Stimulated activated CD4-positive, alpha-beta T cell treated with anti-CD3 and anti-CD28 coated beads, Interleukin-2, amount 100 ng/mL, for 4 hours (primary cell): ENCODE measurements at places on chromosomes 5 and 9.

DNA sequence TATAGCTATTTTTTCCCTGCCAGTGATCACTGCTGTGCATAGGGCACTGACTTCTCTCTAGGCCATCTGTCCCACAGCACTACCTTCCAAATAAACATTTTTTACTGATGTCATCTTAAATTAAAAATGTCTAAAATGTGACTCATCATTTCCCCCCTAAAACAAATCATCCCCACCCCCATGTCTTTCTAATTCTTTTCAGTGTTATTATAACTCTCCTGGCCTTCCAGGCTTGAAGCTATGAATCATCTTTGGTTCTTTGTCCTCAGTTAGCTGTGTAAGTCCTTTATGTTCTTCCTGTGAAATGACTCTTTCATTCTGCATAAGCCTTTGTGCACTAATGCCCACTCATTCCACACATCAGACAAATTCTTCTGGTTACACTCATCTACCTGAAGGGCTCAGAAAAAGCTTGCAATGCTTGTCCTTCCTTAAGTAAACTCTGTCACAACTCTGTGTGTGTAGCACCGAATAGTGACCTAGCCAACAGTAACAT is 78.1 kb downstream of the CFAP95 start:
- no peak for DNase-seq

- no peak for DNase-seq
Measured at GRCh38 chr5:138843316-138844124, 31.6 kb downstream of the LRRTM2 start.

DNA sequence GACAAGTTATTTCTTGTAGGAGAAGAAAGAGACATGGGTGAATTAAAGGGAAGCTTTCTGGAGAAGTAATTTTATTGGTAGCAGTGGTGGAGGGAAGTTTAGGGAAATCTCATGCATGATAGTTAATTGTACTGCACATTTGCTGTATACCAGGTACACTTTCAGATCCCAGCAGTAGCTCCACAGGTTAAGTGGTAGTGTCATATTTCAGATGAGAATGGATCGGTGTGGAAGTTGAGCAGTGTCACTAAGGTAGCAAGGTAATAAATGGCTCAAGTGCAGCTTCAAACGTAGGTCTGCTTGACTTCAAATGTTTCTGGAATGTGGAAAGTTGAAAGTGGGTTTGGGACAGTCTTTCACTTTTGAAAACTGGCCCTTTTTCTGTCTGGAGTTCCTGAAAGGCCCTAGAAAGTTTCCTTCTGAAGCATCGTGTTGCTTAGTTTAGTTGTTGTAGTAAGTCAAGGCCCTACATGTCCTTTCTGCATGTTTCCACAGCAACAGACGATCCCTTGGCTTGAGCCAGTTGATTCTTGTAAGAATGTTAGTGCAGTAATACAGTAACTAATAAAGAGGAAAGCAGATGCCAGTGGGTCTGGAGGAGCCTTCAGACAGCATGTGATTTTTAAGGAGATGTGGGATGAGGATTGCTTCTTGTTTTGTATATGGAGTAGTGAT is 3.7 kb downstream of the CLTA start:
- DNase-seq = no peak

DNA sequence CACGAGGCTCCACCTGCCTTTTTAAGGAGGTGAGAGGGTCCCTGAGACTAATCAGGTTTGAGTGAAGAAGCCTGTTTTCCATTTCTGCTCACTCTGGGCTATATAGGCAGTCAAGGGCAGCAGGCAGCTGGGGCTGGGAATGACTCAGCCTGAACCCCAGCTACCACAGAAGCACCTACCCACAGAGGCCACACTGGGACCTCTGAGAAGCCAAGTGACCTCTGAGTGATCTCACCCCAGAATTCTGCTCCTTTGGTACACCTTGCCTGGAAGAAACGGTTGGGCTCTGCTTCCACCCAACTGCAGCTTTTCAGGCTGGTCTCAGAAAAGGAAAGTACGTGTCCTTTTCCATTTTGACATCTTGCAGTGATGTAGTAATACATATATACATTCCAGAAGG is 6.8 kb downstream of the FAM219A start:
- DNase-seq = no peak

GRCh38 chr9:237141-237857 is 22.6 kb downstream of the DOCK8 start:
- DNase-seq = no peak

DNA sequence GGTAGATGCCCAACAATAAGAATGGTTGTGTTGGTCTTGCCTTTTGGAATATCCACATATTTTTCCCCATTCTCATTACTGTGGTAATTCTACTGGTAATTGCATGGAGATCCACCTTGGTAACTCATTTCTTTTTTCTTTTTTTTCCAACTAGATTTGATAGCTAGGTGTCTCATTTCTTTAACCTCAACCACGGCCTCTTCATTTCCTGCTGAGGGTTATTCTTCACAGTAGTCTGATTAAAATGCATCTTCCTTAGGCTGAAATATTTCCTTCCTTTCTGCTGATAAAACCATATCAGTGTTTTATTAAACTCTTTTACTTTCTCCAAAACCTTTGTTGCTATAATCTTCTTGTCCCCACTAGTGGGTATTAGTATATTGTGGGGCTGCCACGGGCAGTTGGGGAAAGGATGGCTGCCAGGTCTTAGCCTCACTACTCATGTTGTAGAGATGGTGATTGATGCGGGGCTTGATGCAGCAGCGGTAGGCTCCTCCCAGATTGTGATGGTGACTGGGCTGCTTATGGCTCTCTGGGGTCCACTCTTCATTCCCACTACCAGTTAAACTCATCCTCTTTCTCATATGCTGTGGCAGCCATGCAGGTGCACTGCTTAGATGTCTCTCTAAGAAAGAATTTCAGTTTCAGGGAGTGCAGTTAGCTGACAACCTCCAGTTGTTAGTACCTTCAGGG is 35.9 kb downstream of the KIF2A start:
- no peak for DNase-seq

- no peak for DNase-seq
Measured at GRCh38 chr9:121741228-121741918, 89.9 kb downstream of the DAB2IP start.

DNA sequence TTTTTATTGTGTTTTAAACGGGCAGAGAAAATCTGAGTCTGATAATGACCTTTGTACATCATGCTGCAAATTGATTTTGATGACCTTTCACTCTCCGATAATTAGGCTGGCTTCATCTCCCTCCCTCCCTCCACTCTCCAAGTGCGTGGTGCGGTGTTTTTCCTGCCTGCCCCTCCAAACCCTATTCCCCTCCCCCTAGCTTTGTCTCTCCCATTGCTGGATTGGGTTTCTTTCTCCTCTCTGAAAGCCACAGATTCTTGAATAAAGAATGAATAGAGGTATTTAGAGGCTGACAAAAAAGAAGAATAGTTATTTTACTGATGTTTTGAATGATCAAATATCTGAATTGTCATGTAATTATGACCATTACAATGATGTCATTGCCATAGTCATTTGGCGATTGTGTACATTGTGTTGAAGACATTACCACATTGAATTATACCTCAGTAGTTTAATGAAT is 571.1 kb upstream of the ZNF608 start:
- no peak for DNase-seq

DNA sequence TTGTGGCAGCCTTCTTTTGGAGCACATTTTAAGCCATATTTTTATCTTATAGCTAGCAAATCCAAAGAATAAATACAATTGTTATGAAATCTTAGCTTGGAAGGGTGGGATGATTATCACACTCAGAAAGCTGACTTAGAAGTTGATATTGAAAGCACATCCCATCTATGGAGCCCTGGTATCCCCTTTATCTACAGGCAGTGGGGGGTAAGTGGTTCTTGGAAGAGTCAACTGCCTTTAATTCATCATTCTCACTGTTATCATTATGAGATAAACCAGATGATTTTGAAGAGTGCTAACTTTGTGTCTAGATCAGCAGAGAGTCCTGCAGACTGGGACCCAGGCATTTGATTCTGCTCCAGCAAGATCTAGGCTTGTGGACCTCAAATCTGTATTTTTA is 3.0 kb downstream of the LCP2 start:
- DNase-seq = no peak

DNA sequence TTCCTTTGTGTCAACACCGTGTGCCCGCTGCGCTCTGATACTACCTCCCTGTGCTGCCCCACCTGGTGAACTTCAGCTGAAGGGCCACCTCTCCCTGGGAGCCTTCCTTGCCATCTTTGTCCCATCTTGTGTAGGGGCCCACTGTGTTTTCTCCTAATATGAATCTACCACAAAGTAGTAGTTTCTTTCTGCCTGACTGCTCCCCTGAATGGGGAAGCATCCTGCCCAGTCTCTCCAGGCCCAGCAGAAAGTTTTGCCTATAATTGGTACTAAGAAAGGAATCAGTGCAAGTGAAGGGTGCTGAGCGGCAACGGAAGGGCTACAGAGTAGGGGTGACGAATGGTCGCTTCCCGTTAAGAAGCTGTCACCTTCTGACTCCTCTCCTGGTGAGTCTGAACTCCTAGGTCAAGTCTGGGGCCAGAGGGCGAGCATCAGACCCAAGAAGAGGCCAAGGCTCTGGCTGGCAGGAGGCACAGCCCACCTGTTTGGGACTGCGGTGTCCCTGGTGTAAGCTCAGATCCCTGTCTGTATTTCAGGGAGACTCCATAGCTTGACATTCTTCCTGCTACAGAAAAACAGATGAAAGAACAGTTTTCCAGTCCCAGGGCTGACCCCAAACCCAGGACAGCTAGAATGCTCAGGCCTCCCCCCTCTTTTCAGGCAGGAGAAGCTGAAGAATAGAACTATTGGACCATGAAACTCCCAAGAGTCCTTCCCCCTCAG is 24.1 kb downstream of the WWC1 start:
- DNase-seq = no peak

GRCh38 chr9:33742519-33742918 is 52.8 kb upstream of the PRSS3 start:
- no peak for DNase-seq

DNA sequence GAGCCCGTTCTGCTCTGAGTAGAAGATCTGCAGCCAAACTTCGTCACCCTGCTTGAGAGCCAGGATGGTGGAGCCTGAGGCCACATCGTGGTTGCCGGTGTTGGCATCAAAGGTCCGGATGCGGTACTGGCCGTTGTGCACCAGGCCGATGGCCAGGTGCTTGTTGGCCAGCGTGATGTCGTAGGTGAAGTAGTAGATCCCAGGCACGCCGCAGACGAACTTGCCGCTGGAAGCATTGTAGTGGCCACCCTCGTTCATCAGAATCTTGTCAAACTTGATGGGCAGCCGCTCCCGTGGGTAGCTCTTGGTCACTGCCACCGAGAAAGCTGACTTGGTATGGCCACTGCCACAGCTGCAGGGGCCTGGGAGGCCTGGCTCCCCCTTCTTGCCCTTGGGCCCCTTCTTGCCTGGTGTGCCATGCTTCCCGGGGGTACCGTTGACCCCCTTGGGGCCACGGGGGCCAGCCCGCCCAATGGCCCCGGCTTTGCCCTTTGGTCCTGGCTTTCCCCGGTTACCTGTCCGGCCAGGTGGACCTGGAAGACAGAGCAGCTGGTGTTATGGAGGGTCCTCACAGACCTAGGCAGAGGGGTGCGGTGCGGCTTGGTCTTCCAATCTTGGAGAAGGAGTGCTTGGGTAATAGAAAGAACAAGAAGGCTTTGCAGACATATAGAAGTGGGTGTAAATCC is 21.0 kb downstream of the C1QTNF2 start:
- DNase-seq = no peak

DNA sequence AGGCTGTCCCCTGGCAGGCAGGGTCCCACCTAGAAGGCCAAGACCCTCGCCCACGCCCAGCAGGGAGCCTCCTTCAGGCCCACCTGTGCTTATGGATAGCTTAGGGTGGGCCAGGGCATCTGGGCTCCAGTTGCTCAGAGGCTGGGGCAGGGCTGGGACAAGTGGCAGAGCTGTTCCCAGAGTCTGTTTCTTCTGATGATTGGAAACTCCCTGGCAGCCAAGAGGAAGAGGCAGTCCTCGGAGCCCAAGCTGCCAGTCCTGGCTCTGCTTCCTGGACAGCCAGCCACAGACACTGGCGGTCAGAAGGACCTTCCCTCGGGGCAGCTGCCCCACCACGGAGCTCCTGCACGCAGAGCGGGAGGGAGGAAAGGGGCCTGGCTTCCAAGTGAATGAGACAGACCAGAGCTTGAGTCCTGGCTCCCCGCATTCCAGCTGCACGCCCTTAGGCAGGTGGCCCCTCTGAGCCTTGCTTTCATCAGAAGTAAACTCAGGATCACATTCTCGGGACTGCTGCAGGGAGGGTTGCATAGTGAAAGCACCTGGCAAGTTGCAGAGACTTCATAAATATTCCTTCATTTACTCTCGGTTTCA is 37.9 kb upstream of the GABRP start:
- DNase-seq = no peak

DNA sequence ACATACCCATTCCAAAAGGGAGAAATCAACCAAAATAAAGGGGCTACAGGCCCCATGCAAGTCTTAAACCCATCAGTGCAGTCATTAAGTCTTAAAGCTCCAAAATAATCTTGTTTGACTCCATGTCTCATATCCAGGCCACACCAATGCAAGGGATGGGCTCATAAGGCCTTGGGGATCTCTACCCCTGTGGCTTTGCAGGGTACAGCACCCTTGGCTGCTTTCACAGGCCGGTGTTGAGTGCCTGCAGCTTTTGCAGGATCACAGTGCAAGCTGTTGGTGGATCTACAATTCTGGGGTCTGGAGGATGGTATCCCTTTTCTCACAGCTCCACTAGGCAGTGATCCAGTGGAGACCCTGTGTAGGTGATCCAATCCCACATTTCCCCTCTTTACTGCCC is 5.0 kb upstream of the SPINK14 start:
- DNase-seq = no peak

- DNase-seq = no peak
Measured at GRCh38 chr9:124755061-124755460, 16.1 kb downstream of the NR6A1 start.

DNA sequence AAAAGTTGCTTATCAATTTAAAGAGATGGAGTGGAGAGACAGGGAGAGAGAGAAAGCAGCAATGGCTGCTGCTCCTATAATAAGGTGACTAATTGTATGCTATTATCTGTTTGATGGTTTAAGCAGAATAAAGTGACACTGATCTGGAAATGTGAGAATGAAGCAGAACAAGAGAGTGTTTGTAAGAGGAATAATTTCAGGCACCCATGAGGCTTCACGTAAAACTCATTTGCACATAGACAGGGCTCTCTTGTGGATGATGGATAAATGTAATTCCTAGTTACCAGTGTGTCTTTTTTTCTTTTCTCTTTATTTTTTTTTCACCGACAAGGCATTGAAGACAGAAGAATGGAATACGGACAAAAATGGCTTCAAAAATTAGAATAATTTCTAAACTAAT is 228.8 kb upstream of the TYRP1 start:
- DNase-seq = no peak

DNA sequence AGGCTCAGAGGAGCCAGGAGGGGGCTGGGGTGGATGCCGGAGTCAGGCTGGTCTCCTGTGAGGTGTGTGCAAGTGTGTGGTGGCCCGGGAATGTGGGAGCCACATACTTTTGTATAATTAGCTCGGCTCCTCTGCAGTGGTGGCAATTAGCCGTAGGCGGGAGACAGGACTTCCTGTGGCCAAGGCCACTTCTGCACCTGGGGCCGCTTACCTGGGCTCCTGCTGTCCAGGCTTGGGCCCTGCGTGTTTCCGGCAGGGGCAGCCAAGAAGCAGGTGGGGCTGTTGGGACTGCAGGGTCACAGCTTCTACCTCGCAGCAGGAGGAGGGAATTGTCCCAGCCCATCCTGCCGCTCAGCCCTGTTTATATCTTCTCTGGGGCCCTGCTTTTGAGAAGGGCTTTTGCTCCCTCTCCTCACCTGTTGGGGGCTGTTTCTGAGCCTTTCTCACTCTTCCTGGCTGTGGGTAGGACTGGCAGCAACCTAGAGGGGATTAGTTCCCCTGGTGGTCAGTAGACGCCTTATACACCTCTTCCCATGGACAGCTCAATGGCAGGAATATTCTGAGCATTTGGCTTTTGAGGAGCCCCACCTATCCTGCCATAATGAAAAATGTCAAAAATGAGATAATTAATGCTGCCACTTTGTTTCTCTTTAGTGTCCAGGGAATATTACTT is 145.4 kb upstream of the PITX1 start:
- no peak for DNase-seq
